Non-pigmented ciliary epithelial cell (primary cell): ENCODE measurements at places on chromosomes 6 and 20.

DNA sequence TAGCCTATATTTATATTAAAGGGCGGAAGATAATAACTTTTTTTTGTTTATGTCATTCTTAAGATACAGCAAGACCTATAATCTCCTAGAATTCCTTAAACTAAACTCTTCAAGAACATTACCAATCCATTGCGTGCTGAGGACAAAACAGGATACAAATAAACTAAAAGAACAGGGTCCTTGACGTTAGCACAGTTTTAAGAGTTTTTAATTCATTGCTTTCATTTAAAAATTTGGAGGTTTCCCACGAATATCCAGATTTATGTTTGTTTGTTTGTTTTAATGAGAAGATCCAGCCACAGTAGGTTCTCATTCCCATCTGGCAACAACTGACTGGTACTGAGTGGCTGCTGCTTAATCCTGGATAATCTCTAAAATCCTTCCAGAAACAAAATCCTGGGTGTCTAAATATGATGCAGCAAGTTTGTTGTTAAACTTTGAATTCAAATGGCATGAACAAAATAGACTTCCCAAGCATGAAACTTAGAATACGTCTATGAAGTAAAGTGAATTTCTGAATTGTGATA lies 153.7 kb downstream of the HACE1 start:
- DNase-seq, result no peak

- DNase-seq, result no peak
Measured at GRCh38 chr6:43035495-43036194, 14.2 kb downstream of the RRP36 start.

GRCh38 chr20:35120012-35120701 lies 27.0 kb downstream of the EDEM2 start:
- DNase-seq, result peak; percentile 73

DNA sequence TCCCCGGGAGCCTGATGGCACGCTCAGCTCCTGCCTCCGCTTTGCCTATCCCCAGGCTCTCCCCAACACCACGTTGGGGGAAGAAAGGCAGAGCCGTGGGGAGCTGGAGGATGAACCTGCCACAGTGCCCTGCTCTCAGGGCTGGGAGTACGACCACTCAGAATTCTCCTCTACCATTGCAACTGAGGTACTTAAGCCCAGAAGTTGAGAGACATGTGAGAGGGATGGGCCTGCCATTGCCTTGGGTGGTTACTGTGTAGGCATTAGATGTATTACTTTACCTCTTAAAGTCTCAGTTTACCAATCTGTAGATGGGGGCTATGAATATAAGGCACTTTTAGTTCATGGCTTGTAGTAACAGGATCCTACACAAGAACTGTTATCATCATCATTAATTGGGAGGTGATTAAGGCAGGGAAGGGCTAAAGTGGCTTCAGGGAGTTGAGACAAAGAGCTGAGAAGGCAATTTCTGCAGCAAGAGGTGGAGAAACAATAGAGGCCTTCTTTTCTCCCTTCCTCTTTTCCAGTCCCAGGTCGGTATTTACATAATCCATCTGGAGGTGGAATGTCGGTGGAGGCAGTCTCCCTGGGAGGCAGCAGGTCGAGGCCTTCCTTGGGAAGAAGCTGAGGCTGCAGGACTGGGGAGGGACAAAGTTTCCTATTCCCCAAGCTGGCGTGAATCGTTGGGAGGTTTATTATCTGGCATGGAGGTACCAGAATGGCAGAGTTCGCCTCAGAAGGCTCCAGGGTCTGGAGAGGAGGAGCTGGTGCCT lies 691 bp downstream of the SLC22A7 start:
- no peak for DNase-seq

DNA sequence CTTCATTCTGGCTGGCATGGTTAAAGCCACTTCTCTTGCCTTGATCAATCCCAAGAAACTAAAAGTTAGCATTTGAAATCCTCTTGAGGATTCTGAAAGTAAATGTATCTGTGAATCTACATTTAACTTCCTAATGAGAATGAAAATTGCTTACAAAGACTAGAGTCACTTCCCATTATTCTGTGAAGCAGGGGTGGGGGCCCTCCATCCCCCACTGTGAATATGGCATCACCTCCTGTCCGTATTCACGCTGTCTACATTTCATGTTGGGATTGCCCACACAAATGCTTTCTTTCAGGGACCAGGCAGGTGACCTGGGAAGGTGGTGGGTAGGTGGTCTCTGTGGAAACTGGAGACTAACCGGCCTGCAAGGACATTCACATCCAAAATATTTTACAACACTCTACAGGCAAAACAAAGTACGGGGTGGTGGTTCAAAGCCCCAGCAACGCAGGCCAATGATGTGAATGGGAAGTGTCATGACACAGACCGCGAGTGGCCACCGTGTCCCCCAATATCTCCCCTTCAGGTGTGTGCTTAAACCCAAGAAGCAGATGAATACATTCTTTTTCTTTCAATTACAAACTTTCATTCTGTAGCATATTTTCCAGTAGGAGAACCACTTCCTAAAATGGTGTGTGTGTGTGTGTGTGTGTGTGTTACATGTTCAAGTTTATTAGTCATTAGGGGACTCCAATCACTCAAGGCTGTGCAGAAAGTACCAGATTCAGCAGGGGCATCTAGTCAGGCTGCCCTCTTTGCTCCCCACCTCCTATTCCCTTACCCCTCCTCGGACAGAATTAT lies 132.2 kb downstream of the PRND start:
- DNase-seq, result no peak
